Effector CD8-positive, alpha-beta T cell (primary cell): ENCODE measurements at places on chromosomes 3 and 15.

GRCh38 chr3:164918905-164919304, 159.4 kb downstream of the SI start:
- no peak for DNase-seq

DNA sequence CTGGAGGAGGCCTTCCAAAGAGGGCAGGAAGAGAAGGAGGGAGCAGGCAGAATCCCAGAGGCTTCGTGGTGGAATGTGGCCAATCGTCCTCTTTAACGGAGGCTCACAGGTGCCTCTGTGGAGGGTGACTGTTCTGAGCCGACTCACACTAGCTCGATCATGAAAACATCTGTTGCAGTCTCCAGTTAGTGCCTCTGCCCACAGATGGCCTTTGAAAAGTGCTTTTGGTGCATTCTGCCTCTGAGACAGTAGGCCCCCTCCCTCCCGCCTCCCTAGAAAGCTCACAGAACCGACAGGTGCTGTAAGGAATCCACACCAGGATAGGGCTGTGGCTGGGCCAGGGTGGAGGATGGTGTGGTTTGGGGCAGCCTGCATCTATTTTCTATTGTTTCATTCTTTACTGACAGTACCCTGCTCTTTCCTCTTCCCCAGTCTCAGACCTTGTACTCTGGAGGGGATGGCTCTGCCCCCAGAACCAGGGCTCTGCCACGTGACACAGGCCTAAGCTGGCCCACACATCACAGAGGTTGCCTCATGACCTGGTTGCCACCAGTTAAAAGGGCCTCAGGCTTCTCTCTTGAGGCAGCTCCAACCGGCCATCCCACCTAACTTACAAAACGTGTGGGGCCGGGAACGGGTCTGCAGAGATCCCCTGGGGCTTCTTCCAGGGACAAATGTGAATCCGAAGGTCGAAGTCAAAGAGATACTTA, 27.2 kb upstream of the PIGZ start:
- no peak for DNase-seq

GRCh38 chr15:34456658-34457057, 19.1 kb upstream of the GOLGA8A start:
- DNase-seq, result no peak

- DNase-seq, result no peak
Measured at GRCh38 chr15:97504031-97504792, 456.3 kb upstream of the ARRDC4 start.

DNA sequence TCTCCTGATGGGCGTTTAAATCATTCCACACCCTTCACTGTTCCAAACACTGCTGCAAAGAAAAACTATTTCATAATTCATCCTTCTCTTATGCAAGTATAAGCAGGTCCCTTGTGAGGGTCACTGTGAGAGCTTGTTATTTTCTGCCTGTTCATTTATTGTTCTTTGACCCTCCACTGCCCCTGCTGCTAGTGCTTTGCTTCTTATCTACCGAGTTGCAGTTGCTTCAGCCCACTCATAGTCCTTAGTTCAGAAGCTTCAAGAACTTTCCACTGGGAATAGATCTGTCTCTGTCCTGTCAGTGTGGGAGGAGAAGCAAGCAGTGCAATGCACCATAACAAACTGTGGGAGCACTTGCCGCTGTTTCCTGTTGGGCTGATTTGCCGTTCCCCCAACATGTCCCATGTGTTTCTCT, 39.8 kb downstream of the RIOX2 start:
- no peak for DNase-seq

DNA sequence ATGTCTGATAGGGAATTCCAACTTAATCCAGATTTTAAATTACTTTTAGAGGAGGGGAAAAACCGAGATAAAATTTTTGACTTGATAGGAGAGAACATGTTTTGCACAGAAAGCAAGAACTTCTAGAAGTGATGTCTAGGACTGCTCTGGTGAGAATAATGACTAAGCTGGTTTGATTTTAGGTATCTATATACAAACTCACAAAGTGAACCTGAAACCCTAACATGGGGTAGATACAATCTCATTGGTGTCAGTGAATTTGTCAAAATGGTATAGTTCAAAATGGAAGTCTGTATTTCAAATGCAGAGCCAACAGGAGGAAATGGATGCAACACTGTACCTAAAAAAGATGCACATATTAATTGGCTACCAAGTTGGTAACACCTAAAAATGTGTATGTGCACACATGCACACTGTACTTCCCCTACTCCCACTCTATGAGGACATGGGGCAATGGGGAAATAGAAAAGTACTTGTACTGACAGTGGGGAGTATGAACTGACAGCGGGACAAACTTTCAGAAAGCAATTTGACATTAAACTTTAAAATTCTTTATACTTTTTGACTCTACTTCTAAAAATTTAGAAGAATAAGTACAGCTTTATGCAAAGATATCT, 53.0 kb downstream of the NR1I2 start:
- no peak for DNase-seq

DNA sequence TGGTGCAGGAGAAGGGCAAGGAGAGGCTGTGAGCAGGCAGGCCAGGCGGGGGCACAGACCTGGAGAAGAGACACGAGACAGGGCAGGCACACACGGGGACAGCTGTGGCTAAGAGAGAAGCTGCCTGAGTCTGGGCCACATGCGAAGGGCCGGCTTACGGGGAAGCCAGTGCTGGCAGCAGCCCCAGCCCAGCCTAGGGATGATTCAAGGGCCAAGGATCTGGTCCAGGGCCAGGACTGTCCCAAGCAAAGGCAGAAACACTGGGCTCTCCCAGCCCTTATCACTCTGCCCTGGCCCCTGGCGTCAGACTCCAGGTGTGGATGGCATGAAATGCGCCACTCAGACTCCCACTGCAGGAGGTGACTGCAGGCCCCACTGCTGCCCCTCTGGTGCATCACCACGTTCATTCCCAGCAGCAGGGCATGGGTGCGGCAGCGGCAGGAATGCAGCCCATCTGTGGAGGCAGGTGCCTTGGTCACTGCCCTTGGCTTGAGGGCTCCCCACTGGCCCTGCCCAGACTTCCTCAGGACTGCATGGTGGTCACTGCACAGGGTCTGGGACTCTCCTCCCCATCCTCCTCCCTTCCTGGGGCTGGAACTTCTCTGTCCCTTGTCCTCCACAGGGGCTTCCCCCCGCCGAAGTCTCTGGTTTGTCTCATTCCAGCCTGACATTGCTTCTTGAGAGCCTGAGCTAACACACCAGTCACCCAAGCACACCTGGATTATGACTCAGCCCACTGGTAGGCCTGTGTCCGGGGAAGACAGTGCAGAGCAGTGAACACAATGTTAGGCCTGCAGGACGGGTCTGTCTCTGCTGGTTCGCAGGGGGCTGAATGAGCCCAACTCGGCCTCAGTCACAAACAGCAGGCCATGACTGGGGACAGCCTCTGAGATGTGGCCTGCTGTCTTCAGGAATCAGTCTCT, 69.3 kb downstream of the TBC1D2B start:
- DNase-seq, result no peak

- no peak for DNase-seq
Measured at GRCh38 chr3:37556789-37557301, 304.8 kb upstream of the CTDSPL start.

- no peak for DNase-seq
Measured at GRCh38 chr3:30526031-30526430, 80.4 kb upstream of the TGFBR2 start.

DNA sequence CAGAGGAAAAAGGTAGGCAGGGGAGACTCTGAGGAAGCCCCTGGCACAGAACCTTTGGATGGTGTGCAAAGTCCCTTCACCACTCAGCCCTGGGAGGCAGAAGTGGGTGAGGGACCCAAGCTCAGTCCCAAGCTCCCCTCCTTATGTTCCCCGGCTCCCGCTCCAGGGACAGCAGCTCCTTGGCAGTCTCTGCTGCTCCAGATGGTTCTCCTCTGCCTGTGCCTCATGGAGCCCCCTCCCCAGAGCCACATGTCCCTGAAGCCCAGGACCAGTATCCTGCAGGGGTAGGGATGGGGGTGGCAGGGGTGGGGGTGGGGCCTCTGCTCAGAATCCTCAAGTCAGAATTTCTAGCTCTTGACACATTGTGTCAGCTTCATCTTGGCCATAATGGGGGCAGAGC, 8.0 kb upstream of the CAMKV start:
- DNase-seq, result no peak

DNA sequence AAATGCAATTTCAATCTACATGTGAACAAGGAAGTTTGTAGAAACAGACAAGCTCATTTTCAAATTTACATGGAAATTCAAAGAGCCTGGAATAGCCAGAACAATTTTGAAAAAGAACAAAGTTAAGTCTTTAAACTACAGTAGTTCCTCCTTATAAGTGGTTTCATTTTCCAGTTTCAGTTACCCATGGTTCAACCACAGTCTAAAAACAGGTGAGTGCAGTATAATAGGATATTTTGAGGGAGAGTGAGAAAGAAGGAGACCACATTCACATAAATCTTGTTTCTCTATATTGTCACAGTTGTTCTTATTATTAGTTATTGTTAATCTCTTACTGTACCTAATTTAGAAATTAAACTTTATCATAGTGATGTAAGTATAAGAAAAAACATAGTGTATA, 45.8 kb upstream of the FOXB1 start:
- no peak for DNase-seq

GRCh38 chr3:153285194-153285641, 123.2 kb downstream of the RAP2B start:
- DNase-seq, result no peak

- DNase-seq, result no peak
Measured at GRCh38 chr3:156240642-156241041, 120.3 kb downstream of the KCNAB1 start.

- DNase-seq, result no peak
Measured at GRCh38 chr3:76300746-76301145, 515.4 kb upstream of the ZNF717 start.

DNA sequence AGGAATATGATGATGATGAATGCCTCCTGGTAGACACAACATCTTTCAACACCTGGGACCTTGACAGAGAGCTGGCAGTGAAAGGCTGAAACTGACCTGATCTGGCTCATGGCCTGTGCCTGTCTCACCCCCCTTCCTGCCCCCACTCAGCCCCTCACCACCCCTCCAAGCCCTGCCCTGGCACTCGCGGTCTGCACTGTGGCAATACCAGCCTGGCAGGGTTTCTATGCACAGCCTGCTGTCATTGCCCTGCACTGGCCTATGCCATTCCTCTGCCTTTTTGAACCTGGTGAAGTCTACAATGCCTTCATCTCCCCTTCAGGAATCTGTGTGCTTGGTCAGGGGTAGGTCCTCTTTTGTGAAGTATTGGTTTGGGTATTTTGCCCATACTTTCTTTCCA, 56.5 kb downstream of the ACAD9 start:
- no peak for DNase-seq

GRCh38 chr3:130465521-130465920, 51.5 kb upstream of the COL6A6 start:
- no peak for DNase-seq

GRCh38 chr15:62059108-62059815, 985 bp downstream of the VPS13C start:
- no peak for DNase-seq

DNA sequence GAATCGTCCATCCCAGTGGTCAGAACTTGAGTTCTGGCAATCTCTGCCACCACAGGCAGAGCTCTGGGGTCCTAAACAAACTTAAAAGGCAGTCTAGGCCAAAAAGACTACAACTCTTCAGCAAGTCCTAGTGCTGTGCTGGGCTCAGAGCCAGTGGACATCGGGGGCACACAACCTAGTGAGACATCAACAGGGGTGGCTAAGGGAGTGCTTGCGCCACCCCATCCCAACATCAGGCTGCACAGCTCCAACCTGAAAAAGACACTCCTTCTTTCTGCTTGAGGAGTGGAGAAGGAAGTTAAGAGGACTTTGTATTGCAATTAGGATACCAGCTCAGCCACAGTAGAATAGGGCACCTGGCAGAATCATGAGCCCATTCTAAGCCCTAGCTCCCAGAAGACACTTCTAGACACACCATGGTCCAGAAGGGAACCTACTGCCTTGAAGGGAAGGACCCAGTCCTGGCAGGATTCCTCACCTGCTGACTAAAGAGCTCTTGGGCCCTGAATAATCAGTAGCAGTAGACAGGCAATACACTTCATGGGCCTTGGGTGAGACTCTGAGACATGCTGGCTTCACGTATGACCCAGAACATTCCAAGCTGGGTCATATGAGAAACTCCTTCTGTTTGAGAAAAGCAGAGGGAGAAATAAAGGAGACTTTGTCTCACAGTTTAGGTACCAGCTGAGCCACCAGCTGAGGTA, 72.0 kb downstream of the TFDP2 start:
- DNase-seq, result no peak

GRCh38 chr15:42059661-42060476, 34.5 kb downstream of the PLA2G4D start:
- peak; percentile 57 for DNase-seq

- DNase-seq, result no peak
Measured at GRCh38 chr3:5143464-5143863, 21.4 kb downstream of the ARL8B start.

GRCh38 chr3:151971814-151972579, 98.6 kb downstream of the SUCNR1 start:
- DNase-seq, result no peak
